ENCODE measurements at places on chromosomes 11 and 22. TPM values are rescaled to one million over a fixed set of nuclear protein-coding genes. Genes with fewer than 3 reads are reported as not detected.
A peak's percentile ranks its signal among the peaks of the same experiment; 100 is the strongest.

DNA sequence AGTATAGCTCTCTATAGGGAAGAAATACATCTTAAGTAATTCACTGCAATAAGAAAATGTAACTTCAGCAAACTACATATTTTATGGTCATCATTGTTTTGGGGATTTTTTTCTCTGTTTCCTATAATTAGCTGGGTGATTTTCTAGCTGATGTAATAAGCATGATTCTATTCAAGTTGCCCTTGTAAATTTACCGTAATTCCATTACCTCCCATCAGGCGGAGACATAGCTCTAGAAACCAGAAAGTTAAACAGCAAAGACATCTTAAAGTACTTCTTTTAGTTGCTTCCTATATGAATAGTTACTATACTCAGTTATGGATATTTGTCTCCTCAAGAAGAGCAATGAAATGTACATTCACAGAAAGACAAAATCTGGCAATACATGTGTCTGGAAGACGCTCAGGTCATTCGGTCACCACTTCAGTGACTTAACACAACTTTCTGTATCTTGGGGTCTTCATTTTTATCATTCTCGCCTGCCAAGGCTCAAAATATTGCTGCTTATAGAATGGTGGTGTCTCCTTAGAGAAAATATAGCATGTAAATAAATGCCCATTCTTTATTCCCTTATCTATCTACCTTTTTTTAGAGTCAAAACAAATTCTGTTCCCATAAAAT, 239.9 kb upstream of the ZC3H12C start:
- DNase-seq = no peak

DNA sequence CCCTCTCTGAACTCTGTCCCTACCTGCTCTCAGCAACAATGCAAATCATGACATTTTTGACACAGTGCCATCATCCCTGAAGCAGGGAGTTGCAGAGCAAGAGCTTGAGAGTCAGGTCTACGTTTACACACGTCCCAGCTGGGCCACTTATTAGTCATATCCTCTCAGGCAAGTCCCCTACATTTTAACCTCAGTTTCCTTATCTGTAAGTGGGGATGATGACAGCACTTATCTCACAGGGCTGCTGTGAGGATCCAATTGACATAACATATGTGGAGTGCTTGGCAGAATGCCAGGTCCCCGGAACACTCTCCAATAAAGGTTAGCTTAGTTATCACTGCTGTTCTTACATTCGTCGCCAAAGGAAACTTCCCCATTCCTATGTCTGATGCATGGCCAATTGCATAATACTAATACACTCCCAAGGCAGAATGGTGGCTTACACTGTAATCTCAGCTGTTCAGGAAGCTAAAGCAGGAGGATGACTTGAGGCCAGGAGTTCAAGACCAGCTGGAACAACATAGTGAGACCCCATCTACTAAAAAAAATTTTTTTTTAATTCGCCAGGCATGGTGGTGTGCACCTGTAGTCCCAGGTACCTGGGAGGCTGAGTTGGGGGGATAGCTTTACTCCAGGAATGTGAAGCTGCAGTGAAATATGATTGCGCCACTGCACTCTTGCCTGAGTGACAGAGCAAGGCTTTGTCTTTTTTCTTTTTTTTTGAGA, 16.6 kb downstream of the ASCC2 start:
- peak; percentile 94 for DNase-seq

DNA sequence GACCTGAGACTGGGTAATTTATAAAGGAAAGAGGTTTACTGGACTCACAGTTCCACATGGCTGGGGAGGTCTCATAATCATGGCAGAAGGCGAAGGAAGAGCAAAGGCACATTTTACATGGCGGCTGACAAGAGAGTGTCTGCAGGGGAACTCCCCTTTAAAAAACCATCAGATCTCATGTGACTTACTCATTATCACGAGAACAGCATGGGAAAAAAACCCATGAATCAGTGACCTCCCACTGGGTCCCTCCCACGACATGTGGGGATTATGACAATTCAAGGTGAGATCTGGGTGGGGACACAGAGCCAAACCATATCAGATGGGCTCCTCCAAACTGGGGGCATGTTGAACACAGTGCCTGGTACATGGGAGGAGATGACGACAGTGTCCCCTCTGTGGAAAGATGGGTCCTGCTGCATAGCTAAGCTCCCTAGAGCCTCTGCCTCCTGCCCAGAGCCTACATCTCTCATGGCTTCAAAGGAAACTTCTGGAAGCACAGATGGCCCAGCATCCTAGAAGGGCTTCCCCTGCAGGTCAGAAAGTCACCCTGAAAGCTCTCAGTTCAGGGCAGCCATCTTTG, 46.1 kb downstream of the MYEOV start:
- peak; percentile 19 for DNase-seq

DNA sequence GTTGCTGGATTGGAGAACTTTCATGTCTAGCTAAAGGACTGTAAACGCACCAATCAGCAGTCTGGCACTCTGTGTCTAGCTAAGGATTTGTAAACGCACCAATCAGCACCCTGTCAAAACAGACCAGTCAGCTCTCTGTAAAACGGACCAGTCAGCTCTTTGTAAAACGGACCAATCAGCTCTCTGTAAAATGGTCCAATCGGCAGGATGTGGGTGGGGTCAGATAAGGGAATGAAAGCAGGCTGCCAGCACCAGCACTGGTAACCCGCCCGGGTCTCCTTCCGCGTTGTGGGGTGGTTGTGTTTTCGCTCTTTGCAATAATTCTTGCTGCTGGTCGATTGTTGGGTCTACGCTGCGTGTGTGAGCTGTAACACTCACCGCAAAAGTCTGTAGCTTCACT, 11.3 kb downstream of the MYO18B start:
- no peak for DNase-seq

DNA sequence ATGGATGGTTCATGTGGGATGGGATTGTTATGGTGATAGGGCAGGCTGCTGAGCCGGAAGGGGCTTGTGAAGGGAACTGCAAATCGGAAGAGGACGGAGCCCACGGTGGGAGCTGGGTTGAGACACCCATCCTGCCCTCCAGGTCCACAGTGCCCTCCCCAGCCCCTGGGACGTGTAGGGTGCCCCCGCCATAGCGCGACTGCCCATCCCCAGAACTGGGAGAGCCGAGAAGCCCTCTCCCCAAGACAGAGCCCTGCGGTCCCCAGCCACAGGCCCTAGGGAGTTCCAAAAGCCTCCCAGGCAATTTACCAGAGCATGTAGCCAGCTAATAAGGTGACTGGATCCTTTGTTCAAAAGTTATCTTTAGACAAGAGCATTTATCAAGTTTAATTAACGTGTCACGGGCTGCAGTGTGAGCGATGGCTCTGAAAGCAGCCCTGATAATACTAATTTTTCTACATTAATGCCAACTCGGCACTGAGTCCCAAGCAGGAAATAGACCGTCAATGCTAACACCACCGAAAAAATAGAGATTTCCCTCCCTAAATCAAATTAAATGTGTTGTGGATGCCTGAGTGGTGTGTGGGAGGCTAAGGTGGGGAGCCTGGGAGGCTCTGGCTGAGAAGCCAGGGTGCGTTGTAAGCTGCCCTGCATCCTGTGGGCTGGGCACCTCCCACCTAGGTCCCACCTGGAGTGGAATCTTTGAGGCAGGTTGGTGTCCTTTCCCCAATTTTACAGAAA, 76.8 kb upstream of the RTL6 start:
- no peak for DNase-seq

- no peak for DNase-seq
These were observed 155.7 kb downstream of the BBOX1 start for GRCh38 chr11:27196203-27196897.

GRCh38 chr22:44995105-44995514, 14.7 kb downstream of the PHF21B start:
- no peak for DNase-seq

NUP98 gene
- 137 TPM for total RNA-seq

RHOD gene
- total RNA-seq = 15.2 TPM

DNA sequence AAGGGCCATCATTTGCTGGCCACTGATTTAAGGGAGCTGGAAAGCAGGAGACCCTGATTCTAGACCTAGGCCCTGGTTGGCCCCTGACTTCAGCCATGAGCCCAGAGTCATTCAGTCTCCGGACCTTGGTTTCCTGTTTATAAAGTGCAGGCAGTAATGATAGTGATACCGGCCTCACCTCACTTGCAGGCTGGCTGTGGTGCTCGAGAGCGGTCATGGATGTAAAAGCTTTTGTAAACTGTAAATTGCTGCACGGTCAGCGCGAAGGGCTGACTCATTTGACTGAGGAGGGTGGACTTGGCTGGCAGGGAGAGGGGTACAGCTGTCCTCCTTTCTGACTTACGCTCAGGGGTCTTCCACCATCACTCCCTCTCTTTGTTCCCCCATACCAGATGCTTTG, 37.4 kb downstream of the FBLN1 start:
- no peak for DNase-seq

OR10A2 gene
- not detected for total RNA-seq

FGF4 gene
- total RNA-seq = not detected

GRCh38 chr11:11293798-11294550, 59.1 kb downstream of the CSNK2A3 start:
- no peak for DNase-seq

DNA sequence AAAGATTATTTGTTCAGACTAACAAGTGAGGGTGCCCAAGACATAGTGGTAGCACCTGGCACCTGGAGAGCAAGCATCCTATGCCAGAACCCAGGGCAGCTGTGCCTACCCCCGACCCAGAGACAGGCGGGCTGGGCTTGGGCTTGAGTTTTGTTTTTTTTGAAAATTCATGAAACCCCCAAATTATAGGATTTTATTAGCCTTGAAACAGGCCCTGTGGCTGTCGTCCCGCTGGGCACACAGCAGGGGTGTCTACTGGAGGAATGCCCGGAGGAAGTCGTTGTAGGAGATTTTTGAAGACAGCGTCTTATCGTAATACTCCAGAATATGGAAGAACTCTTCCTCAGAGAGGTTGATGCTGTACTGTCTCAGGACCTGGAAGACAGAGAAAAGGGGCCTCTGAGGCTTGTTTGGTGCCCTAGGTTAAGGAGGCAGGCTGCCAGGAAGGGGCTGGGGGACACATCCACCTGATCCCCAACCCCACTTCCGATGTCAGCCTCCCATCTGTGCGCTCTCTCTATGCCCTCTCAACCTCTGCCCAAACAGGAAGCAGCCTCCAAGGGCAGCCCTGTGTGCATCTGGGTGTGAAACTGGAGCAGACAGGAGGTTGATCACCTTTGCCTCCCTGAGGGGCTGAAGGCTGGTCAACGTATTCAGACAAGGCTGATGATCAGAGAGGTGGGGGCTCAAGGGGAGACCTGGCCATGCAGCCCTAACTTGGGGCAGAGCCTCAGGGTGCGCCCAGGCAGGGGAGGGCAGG, 117.0 kb downstream of the MPPED1 start:
- no peak for DNase-seq

GLYAT gene
- total RNA-seq = not detected

CD3G gene
- 2.1 TPM for total RNA-seq

PIWIL4 gene
- total RNA-seq = 3.7 TPM

MUC6 gene
- total RNA-seq = not detected

- no peak for DNase-seq
These were observed 12.9 kb upstream of the POU2AF3 start for GRCh38 chr11:111285189-111286091.

DNA sequence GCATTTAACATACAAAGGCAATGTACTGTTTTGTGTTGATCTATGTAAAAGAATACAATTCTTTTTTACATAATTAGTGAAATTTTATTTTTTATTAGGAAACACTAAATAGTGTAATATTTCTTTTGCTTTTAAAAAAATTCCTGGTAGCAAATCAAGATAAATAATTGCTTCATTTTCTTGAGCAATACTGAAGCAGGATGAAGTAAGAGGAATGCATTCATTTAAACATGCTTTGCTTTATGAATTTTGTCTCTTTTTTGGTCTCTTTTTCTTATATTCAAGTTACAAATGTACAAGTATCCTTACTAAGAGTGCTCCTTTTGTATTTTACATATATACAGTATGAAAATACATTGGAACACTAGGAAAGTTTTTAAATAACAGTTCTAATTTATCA, 144.4 kb upstream of the TEAD1 start:
- DNase-seq = no peak

All from ureter (tissue), 1 donor.